Adrenal gland (tissue), 19 donors: ENCODE measurements at places on chromosomes 4 and X.

DNA sequence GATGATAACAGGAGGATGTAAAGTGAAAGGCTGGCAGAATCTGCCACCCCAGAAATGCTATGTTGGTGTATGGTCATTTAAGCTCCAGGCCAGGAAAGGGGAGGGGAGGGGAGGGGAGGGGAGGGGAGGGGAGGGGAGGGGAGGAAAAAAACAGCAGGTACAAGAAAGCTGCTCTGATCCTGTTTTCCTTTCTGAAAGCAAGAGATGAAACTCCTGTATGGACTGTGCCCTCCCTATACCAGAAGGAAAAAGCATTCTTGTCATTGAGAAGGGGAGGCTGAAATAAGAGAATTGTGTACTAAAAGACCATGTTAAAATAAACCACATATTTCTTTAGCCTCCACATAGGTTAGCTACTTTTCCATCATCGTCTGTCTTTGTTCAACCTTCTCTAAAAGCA lies 179.5 kb downstream of the NLGN4X start:
- no peak for DNase-seq

GRCh38 chr4:2878346-2878745 lies 34.7 kb downstream of the ADD1 start:
- no peak for DNase-seq

DNA sequence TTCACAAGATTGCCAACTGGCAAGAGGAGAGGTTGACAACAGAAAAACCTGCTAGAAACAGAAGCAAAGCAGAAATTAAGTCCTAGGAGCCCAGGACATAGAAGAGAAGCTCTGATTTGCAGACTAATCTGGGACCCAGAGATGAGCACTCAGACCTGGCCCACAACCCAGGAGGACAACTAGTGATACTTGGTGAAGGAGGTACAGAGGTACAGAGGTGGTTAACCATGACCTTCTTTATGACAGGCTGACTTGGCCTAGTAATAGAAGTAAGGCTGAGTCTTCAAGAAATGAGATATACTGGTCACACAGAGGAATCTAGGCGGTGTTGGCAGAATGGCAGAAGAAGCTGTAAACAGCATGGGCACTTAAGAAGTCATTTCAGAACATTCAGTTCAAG lies 43.6 kb downstream of the ANXA5 start:
- DNase-seq = no peak

DNA sequence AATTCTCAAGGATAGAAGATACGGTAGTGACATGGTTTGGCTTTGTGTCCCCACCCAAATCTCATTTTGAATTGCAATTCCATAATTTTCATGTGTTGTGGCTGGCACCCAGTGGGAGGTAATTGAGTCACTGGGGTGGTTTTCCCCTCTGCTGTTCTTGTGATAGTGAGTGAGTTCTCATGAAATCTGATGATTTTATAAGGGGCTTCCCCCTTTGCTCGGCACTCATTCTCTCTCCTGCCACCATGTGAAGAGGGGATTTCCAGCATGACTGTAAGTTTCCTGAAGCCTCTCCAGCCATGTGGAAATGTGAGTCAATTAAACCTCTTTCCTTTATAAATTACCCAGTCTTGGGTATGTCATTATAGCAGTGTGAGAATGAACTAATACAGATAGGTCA lies 8.5 kb upstream of the SPANXN4 start:
- no peak for DNase-seq

- DNase-seq = no peak
These were observed 498.4 kb downstream of the PDGFC start for GRCh38 chr4:156473151-156473550.

DNA sequence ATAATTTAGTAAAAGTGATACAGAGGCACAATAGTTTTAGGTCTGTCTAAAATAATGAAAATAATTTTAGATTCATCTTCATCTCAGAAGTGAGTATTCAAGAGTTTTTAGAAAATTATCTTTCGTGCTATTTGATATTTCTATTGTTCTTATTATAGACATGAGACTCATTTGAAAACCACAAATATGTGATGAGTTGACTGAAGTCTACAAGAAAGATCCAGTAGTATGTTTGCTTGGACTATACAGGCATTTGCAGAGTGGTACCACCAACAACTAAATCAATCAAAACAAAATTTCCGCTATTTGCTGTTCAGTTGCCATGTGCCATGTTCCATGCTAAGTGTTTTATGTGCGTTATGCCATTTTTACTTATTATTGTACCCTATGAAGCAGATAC lies 1318.5 kb downstream of the STIM2 start:
- DNase-seq = no peak

- DNase-seq = no peak
These were observed 26.9 kb upstream of the TMPRSS11B start for GRCh38 chr4:68272380-68272779.

DNA sequence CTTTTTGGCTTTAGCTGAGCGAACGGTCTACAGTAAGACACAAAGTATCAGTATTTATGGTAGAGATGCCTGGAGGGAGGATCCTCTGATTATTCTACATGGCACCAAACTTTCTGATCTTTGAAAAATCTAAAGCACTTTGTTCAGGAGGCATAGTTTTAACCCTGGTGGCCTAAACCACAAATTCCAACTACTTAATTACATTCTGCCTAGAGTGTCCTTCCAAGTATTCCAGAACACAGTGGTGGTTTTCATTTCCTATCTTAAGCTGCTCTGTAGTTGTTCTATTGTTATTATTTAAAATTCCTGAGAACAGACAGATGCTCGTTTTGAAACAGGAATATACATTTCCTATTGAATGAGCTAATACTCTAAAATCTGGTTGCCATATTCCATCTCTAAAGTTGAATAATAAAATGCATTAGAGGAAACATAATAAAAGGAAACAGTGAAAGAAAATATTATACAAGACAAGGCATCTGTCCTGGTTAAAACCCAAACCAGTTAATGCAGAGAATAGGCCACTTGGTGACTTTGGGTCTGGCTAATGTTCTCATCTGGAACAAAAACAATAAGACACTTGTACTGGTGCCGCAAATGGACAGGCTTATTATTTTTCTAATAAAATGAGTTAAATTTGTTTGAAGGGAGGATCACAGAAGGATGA lies 657.4 kb downstream of the SPRY1 start:
- no peak for DNase-seq

- peak; percentile 59 for DNase-seq
These were observed 256.9 kb downstream of the ADAMTS3 start for GRCh38 chr4:72312032-72312650.

DNA sequence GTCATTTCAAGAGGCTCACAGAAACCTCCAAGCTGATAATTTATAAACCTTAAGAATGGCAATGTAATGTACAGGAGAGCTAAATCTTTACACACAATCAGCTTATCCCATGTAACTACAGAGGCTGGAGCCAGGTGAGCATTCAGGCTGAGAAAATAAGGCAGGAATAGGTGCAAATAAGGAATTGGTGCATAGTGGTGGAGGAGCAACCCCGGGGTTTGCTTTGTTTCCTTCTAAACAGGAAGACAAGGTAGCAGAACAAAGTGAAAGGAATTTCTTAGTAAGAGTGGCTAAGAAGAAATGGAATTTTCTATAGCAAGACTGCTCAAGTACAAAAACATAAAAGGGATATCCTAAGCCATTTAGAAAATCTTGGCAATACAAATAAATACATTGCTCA lies 82.4 kb downstream of the NR3C2 start:
- no peak for DNase-seq

DNA sequence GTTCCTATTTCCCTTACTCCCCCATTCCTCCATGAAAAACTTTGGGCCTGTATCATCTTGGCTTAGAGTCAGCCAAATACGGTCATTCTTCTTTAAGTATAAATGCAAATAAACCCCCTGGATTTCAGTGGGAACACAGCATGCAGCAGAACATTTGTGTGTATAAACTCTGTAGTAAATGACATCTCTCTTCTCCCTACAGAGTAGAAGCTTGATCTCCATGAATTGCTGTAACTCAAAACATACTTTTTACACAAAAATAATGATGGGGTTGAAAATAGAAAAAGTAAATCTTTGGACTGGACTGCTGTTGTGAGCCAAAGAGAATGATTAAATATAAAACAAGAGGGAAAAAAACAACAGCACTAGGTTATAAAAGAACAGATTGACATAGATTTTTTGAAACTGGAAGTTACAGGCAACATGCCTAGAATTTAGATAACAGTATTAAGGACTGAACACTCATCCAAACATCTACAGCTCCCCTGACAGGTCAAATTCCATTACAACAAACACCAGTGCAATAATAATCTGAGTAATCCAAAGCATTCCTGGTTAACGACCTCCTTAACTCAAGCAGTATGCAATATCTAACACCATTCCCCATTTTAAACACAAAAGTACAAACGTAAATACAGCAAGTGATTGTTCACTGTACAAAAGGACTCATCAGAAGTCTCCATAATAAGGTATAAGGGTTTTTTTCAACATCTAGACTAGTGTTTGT lies 30.7 kb downstream of the TSPAN5 start:
- no peak for DNase-seq
